A549 treated with AZD2906 at 1 μM for 4 hours (cell line): ENCODE measurements at places on chromosomes 6 and 20. TPM values are rescaled to one million over a fixed set of nuclear protein-coding genes. Genes with fewer than 3 reads are reported as not detected.

Gene LY6G6F
- total RNA-seq = not detected in 5 replicates

Gene WFDC10B
- total RNA-seq = not detected in 5 replicates

Gene KIAA0408
- 5.1 to 5.8 TPM (median 5.6 TPM) in 5 replicates for total RNA-seq

Gene HLA-DQA1
- not detected in 5 replicates for total RNA-seq
